HCEC 1CT (cell line): ENCODE measurements at places on chromosomes 7 and 10.

- DNase-seq: no peak
These were observed 149.4 kb downstream of the DNAJB6 start for GRCh38 chr7:157486007-157486755.

DNA sequence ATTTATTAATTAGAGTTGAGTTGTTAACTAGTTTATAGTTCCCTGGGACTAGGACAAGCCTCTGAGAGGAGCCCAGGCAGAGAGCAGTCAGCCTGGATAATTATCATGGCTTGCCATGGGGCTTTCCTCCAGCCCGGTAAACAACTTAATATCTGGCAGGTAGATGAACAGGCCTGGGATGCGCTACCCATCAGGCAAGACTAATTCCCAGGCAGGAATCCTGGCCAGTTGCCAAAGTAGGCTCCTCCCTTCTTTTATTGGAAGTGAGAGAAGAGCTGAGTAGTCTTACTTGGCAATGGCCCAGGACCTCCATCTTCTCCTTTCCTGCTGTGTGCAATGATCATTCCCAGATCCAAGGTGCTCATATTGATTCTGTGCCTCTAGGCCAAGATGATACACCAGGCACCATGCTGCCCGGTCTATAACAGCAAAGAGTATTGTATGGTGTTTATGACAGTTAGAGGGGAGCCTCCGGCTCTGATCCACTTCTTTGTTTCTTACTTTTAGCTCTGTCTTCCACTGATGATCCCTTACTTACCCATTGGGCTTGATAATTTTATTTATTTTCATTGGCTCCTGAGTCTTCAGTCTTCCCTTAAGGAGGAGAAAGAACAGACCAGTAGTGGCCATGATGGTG is 408.7 kb downstream of the REEP3 start:
- DNase-seq: no peak

DNA sequence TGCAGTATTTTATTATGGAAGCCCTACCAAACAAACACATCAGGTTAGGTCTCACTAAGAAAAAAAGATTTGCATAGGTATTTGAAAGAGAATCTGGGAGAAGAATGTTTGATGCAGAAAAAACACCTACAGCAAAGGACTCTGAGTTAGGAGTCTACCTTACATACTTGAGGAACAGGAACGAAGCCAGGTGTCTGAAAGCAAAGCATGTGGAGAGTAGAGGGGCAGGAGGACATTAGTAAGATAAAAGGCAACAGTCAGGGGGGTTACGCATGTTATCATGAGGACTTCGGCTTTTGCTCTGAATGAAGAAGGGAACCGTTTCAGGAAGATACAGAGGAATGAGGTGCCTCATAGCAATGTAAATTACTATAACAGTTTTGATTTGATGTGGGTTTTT is 87.9 kb upstream of the PTER start:
- DNase-seq: no peak

GRCh38 chr7:30201161-30201666 is 66.4 kb downstream of the MTURN start:
- DNase-seq: no peak

DNA sequence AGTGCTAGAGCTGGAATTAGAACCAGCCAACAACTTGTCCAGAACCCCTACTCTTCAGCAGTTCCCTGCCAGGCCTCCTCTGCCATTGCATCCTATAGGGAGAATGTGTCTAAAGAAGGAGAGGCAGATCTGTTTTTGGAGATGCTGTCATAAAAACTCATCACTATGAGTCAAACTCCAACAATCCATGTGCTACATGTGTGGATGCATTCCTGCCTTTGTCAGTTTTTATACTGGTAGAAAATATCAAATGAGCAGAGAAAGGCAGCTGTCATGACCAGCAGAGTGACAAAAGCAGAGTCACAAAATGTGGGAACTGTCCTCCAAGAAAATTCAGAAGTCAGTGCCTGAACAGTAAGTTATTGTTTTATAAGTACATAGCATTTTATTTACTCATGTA is 93.0 kb downstream of the ABLIM1 start:
- peak; percentile 6 for DNase-seq

GRCh38 chr7:101390901-101391301 is 28.2 kb downstream of the COL26A1 start:
- DNase-seq: no peak

DNA sequence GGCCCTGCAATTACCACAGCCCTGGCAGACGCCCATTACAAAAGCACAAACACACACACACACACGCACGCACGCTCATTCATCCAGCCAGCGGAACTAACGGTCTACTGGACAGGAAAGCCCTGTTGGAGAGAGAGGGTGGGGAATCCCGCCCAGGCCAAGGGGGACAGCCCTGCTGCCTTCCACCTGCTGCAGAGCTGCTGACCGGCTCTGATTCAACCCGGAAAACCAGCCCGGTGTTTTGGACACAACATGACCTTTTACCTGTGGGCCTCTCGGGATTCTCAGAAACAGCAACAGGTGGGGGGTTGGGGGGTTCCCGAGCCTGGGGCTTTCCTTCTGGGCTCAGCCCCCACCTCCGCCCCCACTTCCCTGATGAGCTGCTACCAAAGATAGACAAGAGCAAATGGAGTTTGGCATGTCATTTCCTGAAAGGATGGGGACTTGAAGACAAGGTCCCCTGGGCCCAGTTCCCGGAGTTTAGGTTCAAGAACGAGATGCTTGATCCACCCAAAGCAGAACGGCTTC is 18.5 kb upstream of the SERPINE1 start:
- DNase-seq: no peak

DNA sequence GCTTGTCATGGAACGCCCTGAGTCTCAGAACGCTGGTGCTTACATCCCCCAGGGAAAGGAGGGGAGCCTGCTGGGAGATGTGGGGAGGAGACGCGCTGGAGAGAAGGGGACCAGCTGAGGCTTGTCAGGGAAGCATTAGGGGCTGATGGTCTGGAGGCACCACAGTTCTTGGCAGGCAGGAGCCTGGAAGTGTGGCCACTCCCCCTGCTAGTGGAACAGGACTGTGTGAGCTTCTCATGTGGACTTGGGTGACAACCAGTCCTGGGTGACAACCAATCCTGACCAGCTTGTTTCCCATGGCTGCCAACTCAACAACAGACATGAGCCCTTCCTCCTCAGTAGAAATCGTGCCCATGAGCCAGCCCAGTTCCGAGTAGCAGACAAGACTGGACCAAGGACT is 87.8 kb downstream of the SPDYE5 start:
- DNase-seq: no peak

DNA sequence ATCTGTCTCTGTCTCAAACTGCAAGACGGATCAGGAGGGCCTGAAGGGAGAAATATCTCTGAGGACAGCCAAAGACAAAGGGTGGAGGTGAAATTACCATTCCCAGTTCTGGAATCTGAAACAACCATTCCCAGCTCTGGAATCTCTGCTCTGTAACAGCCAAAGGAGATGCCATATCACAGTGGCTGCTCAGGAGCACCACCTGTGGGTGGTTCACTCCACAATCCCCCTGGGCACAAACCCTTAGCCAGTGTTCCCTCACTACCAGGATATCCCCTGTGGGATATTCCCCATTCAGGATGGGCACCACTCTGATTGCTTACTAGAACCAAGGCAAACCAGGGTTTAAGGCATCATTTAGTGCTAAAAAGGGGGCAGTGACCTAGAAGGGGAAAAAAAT is 199.0 kb downstream of the HTR7 start:
- DNase-seq: no peak
